ENCODE measurements at places on chromosomes 7 and 10.
A peak's percentile ranks its signal among the peaks of the same experiment; 100 is the strongest.

DNA sequence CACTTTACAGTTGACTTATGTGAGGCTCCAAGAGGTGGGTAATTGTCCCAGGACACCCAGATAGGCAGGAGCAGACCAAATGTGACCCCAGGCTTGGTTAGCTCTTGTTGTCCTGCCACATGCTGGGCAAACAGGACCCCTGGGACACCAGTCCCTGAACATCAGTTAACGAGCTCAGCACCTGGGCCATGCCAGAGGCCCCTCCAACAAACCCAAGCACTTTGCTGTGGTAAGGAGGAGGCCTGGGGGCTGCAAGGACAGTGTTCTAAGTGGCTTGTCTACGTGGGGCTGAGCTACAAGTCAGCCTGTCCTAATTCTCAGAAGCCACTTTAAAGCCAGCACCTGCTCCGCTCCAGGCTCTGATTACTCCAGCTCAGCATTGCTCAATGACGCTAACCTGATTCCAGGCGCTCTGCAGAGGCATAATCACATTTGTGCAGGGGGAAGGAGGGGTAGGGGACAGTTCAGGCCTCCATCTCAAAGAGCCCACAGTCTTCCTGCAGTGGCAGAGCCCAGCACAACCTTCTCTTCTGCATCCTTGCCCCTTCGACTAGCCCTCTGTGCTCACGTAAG is 57.2 kb downstream of the DDC start:
- DNase-seq = no peak

DNA sequence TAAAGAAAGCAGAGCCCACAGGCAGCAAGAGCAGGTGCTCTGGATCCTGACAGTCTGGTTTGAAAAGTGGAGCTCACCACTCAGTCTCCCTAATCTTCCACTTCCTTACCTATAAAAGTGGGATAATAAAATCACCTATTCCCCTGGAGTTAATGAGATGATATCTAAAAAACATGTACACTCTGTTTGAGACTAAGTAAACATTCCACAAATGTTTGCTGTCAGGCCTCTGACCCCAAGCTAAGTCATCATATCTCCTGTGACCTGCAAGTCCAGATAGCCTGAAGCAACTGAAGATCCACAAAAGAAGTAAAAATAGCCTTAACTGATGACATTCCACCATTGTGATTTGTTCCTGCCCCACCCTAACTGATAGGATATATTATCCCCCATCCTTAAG is 1324.5 kb downstream of the XPNPEP1 start:
- DNase-seq = no peak

DNA sequence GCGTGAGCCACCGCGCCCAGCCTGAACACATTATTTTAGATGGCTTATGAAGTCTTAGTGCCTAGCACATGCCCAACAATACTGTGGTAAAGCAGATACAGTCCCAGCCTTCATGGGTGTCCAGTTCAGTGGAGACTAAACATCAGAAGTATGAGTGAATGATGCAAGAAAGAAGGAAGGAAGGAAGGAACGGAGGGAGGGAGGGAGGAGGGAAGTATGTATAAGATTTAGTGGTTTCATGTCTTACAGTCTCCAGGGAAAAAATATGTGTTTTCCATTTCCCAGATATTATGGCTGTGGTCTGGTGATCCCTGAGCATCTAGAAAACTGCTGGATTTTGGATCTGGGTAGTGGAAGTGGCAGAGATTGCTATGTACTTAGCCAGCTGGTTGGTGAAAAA is 2.9 kb downstream of the AS3MT start:
- no peak for DNase-seq

GRCh38 chr10:22681783-22682183 is 32.6 kb downstream of the PIP4K2A start:
- DNase-seq = no peak

DNA sequence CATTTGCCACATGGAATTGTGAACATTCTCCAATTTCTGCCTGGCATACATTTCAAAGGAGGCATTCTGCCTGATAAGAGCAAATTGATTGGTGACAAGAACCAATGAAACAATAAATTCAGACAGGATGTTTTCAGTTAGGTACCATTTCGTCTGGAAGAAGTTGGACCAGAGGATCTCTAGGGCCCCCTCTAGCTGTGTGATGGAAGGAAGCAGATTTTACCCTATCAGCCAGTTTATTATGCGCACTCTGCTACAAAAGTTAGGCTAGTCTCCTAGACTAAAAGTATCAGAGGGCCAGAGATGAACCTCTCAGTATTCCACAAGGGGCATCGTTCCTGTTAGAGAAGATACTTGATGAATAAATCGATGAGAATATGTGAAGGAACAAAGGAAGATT is 118.0 kb downstream of the BUB3 start:
- DNase-seq = no peak

- DNase-seq = no peak
Observed at GRCh38 chr10:92203919-92204623, 86.8 kb downstream of the CPEB3 start.

- DNase-seq = peak; percentile 2
Observed at GRCh38 chr7:135239263-135239662, 5.6 kb downstream of the STRA8 start.

- no peak for DNase-seq
Observed at GRCh38 chr7:9600974-9601373, 1167.6 kb downstream of the NXPH1 start.

GRCh38 chr10:124565565-124566221 is 104.1 kb downstream of the LHPP start:
- DNase-seq = no peak

GRCh38 chr10:61835069-61835945 is 66.2 kb upstream of the ARID5B start:
- peak; percentile 23 for DNase-seq
